Activated CD4-positive, CD25-positive, alpha-beta regulatory T cell treated with anti-CD3 and anti-CD28 coated beads, Interleukin-2, amount 50 U/mL, for 72 hours (primary cell): ENCODE measurements at places on chromosomes 5 and 9.

DNA sequence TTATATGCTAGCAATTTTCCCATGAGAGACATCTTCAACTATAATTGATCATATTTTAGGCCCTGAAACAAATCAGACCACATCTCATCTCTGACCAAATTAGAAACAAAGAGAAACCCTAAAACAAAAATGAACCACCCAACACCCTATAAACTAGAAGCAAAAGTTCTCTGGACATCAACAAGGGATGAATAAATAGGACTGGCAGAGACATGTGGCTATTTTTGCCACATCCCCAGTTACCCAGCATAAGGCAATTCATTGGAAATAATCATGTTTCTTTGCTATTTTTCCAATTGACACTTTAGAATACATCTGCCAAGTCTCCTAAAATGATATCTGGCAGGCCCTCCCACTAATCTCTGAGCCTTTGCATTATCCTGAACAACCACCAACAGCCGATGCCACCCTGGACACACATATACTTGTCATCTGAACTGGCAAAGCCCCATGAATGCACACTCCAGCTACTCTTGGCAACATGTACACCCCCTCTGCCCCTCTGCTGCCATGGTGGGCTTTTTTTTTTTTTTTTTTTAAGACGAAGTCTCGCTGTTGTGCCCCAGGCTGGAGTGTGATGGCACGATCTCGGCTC lies 53.5 kb upstream of the EQTN start:
- no peak for DNase-seq

GRCh38 chr9:20805766-20806165 lies 121.7 kb downstream of the FOCAD start:
- DNase-seq: no peak

GRCh38 chr9:113963696-113964494 lies 87.8 kb downstream of the ZNF618 start:
- no peak for DNase-seq

DNA sequence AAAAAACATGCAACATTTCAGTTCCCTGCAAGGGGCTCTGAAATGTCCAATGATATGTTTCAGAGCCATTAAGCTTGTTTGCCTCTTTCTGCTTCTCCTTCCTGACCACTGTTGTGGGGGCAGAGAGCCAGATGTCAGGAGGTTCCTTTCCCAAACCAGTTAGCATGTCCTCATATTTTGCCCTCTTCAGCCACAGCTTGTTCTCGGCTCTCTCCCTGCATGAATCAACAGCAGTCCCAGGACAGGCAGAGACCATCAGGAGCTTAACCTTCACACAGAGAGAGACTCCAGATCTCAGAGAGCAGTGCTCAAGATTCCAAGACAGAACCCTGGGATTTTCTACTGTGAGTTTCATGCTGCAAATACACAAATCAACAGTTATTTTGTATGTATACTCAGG lies 218.5 kb downstream of the COMMD10 start:
- no peak for DNase-seq

DNA sequence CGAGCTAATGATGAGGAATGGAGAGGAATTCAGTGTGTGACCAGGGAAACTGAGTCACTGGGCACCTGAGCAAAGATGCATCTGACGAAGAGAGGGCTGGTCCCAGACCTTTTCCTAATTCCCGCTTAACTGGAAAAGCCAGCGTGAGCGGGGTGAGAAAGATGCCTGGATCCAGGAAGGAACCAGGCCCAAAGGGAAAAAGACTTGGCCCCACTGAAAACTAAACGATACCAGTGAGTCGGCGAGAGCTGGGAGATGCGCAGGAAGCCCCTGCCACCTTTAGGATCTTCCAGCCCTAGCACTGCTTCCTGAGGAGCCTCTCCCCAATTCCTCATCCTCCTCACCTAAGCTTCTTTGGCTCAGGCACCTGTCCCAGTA lies 499 bp upstream of the FCHSD1 start:
- DNase-seq: no peak
